ENCODE measurements at places on chromosomes 13 and 19.
A peak's percentile ranks its signal among the peaks of the same experiment; 100 is the strongest.

DNA sequence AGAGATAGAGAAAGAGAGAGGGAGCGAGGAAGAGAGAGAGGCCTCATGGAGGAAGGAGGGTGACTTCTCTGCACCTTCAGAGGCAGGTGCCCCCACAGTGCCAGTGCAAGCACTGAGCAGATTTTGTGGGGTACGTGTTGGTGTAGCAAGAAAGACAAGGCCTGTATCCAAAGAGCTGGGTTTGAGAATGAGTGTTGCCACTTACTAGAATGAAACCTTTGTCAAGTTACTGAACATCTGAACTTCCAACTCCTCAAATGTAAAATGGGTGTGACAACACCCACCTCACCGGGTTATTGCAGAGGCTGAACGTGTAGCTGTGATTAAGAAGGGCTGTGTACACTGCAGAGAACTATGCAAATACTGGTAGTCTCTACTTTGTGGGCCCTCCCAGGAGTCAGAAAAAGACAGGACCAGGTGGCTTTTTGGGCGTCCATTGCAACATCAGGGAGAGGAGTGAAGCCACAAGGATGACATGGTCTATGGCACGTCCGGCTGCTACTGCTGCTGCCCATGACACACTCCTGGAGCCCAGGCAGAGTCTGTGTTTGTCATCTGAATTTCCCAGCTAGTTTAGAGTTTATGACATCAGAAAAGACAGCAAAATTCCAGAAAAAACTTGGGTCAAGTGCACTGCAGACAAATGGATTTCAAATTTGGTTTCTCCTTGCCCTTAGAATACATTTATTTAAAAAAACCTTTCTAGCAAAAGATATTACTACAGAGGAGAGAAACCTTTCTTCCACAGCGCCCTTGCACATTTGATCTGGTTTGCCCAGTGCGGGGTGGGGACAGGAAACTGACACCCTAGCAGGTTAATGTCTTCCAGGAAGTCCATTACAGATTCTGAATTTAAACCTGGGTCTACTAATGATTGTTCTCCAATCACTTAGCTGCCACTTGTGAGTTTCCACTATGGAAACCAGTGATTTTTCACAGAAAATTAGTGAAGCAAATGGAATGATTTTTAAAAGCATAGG is 54.0 kb upstream of the ATP12A start:
- peak; percentile 58 for DNase-seq

DNA sequence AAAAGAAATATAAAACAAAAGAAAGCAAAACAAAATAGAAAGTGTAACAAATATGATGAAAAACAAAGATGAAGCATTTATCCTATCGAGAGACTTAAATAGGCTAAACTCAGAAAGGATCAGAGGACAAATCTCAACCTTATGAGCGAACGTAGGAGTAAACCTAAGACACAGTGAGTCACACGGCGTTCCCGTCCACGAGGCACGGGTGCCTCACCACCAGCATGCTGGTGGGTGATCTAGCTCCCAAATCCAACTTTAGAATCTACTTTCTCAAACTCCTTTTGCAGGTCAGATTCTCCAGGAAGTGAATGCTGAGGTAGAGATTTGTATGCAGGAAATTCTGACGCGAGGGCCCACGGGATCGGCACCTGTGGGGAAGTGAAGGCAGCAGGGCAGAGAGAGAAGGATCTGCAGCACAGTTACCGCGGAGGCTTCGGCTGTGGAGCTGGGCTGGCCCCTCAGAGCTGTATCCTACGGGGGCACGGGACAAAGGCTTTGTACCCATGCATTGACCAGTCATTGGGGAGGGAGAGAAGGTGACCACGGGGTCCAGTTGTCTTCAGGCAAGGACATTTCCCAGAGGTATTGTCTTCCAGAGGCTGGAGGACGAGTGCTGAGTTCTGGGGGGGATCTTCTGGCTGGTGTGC is 7.5 kb upstream of the MIER2 start:
- no peak for DNase-seq

GRCh38 chr13:67519356-67519755 is 289.2 kb upstream of the PCDH9 start:
- DNase-seq, result no peak

DNA sequence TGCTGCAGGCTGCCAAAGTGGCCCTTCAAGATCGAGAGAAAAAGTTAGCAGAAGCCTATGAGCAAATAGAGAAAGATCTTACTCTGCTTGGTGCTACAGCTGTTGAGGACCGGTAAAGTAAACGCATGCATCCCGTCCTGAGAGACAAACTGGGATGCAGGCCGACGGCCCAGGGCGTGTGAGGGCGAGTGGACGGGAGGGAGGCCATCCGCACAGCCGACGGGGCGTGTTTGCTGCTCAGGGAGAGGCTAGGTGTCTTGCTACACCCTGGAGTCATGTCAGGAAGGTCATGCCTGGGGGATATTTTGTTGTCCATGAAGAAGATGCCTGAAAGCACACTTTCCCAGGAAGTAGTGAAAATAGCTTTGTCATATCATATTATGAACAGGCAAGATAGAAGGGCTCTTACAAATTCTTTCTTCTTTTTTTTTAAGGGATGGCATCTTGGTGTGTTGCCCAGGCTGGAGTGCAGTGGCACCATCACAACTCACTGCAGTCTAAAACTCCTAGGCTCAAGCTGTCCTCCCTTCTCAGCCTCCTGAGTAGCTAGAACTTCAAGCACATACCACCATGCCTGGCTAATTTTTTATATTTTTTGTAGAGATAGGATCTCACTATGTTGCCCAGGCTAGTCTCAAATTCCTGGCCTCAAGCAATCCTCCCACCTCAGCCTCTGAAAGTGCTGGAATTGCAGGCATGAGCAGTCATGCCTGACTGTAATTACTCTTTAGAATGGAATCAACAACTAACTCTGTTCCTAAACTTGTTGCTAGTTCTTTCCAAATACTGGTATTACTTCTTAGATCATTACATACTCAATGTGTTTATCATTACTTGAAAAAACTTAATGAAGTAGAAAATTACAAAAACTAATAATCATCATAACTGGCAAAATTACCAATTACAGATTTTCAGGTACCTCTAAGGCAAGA is 117.6 kb upstream of the MCF2L start:
- DNase-seq, result no peak

DNA sequence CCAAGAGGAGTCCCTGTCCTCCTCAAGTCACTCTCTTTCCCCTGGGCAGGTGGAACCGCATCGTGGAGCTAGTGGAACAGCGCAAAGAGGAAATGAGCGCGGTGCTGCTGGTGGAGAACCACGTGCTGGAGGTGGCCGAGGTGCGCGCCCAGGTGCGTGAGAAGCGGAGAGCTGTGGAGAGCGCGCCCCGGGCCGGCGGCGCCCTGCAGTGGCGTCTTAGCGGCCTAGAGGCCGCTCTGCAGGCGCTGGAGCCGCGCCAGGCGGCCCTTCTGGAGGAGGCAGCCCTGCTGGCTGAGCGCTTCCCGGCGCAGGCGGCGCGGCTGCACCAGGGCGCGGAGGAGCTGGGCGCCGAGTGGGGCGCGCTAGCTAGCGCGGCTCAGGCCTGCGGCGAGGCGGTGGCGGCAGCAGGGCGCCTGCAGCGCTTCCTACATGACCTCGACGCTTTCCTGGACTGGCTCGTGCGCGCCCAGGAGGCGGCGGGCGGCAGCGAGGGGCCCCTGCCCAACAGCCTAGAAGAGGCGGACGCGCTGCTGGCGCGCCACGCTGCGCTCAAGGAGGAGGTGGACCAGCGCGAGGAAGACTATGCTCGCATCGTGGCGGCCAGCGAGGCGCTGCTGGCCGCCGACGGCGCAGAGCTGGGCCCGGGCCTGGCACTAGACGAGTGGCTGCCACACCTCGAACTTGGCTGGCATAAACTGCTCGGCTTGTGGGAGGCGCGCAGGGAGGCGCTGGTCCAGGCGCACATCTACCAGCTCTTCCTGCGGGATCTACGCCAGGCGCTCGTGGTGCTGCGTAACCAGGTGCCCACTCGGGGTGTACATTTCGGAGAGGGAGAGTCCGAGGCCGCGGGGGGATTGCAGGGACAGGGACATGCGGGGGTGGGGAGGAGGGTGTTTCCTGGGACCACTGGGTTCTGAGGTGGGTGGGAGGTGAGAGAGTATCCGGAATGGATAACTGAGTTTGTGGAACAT is 52.8 kb downstream of the SPTBN4 start:
- DNase-seq, result peak; percentile 21

GRCh38 chr19:2273356-2274184 is 8.4 kb downstream of the PEAK3 start:
- DNase-seq, result peak; percentile 86

- DNase-seq, result peak; percentile 35
These were observed 9.9 kb downstream of the LTBP4 start for GRCh38 chr19:40611096-40611495.

DNA sequence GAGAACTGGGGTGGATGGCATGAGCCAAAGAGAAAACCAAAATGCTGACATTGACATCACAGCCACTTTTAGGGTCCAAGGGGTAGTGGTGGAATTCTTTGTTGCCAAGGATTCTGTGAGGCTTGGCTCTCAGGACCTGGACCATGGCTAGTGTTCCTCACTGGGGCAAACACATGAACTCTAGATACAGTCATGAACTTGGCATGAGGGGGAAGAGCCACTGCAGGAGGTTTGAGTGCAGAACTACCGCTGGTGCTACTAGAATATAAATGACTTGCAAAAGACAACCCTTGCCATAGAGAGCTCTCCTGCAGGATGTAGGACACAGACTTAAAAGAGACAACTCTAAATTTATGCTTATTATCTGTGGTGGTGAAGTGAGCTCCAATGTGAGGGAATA is 29.8 kb upstream of the FRY start:
- no peak for DNase-seq

DNA sequence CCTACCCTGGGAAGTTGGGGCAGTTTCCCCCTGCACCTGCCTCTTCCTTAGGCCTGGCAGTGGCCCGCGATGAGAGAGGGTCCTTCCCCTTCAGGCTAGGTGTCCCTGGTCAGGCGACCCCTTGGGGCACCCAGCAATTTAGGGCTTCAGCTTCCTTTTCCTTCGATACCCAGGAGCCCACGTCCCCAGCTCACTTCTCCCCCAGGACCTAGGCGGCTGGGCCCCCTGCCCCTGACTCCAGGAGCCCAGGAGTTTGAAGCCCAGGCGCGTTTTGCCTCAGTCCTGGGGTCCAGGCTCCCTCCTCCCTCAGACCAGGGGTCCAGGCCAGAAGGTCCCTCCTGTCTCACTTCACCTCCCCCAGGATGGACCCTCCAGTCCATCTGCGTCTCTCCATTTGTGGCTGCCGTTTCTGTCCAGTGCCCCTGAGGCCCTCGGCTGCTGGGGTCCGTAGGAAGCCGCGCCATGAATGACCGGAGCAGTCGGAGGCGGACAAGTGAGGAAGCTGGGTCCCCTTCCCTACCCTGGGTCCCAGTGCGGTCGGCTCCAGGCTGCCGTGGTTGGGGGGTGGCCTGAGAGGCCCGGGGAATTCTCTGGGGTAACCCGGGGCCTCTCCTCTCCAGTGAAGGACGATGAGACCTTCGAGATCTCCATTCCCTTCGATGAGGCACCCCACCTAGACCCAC is 714 bp downstream of the CCDC106 start:
- no peak for DNase-seq

DNA sequence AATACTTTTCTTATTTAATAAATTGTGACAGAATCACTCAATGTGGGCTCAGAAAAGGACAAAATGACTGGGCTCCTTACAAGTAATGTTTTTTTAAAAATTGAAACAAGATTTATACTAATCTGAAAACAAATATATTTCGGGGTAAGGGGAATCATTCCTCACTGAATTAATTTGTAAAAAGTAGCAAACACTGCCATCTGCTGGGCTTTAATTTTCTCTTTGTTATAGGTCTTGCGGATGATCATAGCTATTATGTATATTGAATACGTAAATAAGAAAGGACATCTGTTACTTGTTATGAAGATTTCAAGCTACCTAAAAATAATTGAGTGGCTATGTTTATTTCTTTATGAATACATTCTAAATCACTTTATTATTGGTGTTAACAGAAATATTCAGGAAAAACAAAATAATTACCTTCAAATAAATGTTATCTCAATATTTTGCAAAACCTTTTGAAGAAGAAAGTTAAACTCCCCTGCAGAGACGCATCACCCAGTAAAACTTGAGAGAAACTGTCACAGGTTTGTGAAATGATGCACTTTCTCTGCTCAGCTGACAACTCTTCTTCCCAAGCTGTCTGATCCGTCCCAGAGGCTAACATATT is 17.8 kb upstream of the ENOX1 start:
- peak; percentile 63 for DNase-seq

DNA sequence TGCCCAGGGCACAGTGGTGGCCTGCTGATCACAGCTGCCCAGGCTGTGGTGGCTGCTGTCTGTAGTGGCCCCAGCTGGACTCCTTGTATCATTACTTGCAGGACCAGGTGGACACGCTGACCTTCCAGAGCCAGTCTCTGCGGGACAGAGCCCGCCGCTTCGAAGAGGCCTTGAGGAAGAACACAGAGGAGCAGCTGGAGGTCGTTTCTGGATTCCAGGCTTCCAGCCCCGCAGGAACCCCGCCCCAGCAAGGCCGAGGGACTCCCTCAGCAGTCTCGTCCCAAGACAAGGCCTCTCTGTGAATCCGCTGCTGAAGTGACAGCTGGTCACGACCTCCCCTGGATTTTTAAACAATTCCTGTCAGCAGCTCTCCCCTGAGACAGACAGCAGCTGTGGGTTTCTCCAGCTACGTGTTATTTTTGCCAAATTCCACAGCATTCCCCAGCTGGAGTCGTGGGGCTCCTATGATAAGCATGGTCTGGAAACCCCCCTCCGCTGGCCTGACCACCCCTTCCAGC is 98.3 kb downstream of the SLC7A1 start:
- no peak for DNase-seq

DNA sequence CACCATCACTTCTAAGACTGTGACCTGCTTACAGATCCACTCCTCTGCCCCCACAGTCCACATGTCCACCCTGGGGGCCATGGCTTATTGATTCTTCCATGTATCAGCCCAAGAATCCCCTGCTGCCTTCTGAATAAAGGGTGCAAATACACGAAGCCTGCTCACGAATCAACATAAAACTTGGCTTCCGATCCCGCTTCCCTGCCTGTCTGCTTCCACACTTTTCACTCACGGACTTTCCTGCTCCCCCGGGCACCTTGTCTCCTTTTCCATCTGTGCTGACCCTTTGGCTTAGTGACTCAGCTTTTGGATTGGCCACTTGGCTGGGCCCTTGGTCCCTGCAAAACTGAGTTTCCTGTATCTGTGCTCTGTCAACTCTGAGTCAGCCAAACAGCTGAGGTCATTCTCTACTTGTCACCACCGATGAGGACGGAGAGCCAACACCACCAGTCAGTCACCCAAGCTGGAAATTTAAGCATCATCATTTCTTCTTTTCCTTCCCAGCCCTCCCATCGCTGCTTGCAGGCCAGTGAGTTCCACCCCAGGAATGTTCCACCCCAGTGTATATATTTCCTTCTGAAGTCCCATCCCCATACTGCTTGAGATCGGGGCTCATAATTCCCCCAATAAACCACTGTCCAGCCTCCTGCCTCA is 11.4 kb upstream of the USP12 start:
- DNase-seq, result no peak

- DNase-seq, result peak; percentile 89
These were observed 14.6 kb downstream of the FAM187B start for GRCh38 chr19:35213663-35214632.

DNA sequence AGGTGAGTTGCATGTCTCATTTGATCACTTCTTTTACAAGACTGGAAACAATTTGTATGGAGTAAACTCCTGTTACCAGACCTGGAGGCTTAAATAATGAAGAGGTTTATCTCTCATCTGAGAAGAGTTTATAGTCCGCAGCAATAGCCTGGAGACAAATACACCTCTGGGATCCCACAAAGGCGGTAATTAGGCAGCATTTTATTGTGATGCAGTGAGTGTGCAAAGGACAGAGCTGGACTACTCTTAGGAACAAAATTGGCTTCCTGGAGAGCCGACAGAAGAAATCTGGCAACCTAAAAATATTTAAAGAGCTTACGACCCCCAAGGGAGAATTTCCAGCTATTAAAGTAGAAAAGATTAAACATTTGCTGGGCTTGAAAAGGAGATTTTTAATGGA is 11.8 kb upstream of the KATNAL1 start:
- no peak for DNase-seq
